Stimulated activated effector memory CD8-positive, alpha-beta T cell treated with anti-CD3 and anti-CD28 coated beads, Interleukin-12 subunit alpha, Interleukin-12 subunit beta, amount 100 ng/mL, for 72 hours (primary cell): ENCODE measurements at places on chromosomes 6 and 20.
A peak's percentile ranks its signal among the peaks of the same experiment; 100 is the strongest.

DNA sequence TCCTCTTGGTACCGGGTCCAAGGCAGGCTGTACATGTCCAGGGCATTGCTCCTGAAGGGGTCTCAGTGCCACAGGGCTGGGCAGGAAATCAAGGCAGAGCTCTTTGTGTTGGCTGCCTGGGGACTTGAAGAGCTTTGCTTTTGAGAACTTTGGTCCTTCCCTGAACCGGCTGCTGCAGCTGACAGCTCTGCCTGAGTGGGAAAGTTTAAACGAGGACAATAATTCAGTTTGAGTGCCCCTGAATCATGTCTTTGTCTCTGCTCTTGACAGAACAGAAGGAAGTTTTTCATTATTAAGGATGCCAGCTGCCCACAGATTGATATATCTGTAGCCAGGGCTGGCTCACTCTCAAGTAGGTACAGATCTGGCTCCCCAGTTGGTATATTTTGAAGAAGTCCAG lies 56.1 kb downstream of the ANKRD6 start:
- no peak for DNase-seq

DNA sequence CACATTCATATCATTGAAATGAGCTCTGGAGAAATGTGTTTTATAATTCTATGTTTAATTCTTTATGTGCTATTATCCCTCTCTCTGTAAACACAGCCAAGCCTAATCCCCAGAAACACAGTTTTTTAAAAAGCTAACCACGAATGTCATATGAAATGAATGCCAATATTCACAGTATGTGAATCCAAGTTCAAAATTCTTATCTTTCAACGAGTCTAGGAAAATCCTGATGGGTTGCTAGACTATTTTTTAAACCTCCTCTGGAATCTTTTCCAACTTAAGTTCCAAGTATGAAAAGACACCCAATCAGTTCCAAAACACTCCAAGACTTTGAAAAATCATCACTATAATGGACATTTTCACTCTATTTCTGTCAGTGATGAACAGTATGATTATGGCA lies 689.3 kb downstream of the HACE1 start:
- DNase-seq = no peak

GRCh38 chr6:52375780-52376556 lies 14.0 kb downstream of the PAQR8 start:
- DNase-seq = no peak

DNA sequence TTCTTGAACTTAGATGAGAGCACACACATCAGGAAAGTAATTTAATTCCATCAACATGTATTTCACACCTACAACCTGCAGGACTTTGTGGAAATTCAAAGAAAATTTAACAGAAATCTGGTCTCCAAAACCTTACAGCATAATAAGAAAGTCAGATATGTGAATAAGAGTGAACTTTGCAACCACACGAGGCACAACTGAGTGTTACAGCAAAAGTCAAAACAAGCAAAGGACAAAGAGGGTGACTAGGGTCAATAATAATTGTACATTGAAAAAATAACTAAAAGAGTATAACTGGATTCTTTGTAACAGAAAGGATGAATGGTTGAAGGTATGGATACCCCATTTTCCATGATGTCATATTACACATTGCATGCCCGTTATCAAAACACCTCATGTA lies 113.8 kb downstream of the MTFR2 start:
- no peak for DNase-seq

DNA sequence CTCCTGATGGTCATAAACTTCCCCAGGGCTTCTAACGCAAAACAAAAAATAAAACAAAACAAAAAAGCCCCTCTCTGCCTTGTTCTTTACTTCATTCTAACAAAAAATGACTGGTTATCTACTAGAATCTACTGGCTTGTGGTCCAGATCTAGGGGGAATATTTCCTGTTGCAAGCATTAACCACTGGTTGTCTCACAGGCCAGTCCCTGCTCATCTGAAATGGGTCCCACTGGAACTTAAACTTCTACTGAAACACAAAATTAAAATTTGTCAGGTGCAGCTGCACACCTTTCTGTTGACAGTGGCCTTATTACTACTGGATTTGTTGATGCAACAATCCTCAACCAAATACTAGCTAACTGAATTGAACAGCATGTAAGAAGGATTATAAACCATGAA lies 5.5 kb downstream of the SIRPG start:
- no peak for DNase-seq

DNA sequence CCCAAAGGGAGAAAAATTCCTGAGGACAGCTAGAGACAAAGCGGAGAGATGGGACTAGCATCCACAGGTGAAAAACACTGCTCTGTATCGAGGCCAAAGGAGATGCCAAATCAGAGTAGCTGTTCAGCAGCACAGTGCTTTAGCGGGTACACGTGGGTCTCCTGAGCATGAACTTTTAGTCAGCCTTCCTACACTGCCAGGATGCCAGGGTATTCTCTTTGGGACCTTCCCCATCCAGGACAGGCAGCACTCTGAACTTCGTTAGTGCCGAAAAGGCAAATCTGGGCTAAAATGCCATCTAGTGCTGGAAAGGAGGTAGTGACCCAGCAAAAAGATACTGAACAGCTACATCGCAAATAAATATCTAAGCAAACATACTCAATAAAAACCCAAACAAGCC lies 64.9 kb downstream of the C6orf58 start:
- DNase-seq = no peak

DNA sequence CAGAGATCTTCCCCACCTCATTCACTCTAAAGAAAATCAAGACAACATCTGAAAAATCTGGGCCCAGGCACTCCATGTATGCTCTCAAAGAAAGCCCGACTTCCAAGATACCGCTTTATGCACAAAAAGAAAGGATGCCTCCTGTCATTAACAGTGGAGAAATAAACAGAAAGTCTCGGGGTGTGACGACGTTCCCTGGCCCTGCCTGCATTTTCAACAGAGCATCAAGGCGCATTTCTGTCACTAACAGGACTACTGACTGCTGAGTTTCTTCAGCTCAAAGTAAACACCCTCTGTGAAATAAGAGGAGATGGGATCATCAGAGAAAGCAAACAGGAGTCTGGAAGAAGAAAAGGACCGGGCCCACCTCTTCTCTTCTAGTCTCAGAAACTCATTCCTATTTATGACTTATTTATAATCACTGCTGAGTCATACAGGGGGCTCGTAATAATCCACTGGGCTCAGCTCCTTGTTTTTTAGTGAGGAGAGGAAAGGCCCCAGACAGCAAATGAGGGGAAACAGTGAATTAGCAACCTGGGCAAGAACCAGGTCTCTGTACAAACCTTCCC lies 99.7 kb downstream of the ZMYND8 start:
- DNase-seq = no peak

- peak; percentile 48 for DNase-seq
Observed at GRCh38 chr6:31734821-31735406, 1.4 kb downstream of the CLIC1 start.

DNA sequence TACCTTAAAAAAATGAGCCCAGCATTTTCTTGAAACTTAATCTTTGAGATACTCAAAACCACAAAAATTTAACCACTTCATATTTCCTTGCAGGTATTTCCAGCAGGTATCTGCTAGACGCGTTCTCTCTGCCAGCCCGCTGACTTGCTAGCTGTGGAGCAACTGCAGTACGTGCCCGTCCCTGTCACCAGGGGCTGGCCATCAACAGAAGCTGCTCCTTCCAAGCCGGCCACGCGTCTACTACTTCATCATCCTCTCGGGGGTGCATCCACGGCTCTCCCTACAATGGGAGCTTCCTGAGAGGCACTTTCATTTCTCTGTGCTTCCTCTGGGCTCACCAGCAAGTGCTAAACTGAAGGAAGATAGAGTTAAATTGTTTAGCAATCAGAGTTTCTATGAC lies 132.4 kb downstream of the DTNBP1 start:
- DNase-seq = no peak

- no peak for DNase-seq
Observed at GRCh38 chr6:83510791-83511190, 1.5 kb upstream of the PRSS35 start.

DNA sequence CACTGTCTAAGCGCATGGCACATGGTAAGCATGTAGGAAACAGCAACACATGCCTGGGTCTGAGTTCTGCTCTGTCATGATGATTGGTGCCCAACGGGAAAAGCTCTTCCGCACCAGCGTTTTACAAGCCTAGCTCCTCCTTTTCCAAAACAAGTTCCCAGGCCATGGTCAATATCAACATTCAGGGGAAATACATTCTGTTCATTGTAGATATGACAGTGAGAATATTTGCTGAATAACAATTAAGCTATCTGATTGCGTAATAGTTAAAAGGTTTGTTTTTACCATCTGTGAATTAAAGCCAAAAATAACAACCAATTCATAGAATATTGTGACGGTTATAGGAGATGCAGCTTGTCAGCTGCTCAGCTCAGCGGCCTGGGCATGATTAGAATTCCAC lies 404.3 kb upstream of the SLC35B3 start:
- no peak for DNase-seq

- DNase-seq = no peak
Observed at GRCh38 chr6:79812195-79812594, 135.2 kb downstream of the ELOVL4 start.

DNA sequence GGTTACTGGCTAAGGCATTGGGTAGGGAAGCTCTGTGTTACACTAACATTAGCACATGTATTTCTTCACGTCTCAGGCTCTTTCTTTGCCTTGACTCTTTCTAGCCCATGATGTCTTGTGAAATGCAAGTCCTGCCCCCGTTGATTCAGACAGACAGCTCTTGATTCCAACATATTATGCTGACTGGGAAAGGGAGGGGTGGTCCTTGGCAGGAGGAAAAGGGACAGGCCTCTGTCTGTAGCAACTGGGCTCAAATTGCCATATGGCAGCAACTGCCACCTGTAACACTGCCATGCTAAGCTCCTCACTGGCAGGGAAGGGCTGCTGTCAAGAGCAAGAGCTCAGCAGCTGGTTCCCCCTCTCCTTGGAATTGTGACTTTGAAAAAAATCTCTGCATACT lies 5.7 kb upstream of the KCNK15 start:
- no peak for DNase-seq

- DNase-seq = no peak
Observed at GRCh38 chr6:136365776-136366354, 76.2 kb upstream of the BCLAF1 start.

DNA sequence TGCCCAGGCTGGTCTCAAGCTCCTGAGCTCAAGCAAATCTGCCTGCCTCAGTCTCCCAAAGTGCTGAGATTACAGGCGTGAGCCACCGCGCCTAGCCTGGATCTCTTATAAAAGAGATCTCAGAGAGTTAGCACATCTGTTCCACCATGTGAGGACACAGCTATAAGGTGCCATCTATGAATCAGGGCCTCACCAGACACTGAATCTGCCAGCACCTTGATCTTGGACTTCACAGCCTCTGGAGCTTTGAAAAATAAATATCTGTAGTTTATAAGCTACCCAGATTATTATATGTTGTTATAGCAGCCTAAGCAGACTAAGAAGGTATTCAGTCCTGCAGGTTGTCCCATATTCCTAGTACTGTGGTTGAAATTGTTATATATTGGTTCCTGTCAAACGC lies 33.2 kb upstream of the SHLD1 start:
- no peak for DNase-seq

GRCh38 chr20:38021087-38021772 lies 12.0 kb downstream of the TTI1 start:
- no peak for DNase-seq

DNA sequence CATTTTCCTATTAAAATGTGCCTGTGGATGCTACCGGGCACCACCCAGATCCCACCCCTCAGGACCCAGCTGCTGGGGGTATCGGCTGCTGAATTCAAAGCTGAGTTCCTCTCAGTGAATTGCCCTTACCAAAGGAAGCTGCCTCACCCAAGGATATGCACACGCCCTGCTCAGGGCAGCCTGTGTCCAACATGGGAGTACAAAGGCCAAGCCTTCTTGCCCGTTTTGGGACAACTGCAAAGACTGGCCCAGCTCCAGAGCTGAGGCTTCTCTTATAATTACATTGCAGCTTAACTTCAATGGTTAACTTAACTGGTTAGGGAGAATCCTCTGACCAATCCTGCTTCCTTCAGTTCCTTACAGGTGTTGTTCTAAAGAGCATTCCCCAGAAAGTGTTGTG lies 19.8 kb upstream of the FANCE start:
- no peak for DNase-seq

DNA sequence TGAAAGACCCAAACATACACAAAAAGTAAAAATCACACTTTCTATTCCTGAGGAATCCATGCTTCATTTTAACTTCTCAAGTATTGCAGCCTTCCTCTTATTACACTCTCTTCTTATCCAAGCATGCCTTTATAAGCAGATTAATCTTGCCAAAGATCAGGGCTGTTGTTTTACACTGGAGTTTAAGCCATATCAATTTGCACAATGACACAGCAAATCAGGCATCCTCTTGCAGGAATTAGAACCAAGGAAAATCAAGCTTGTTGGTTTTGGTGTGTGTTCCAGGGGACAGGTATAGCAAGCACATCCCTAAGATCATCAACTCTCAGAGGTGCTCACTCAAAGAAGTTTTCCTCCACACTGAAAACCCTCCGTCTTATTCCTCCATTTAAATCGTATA lies 69.5 kb downstream of the CYP39A1 start:
- DNase-seq = no peak

DNA sequence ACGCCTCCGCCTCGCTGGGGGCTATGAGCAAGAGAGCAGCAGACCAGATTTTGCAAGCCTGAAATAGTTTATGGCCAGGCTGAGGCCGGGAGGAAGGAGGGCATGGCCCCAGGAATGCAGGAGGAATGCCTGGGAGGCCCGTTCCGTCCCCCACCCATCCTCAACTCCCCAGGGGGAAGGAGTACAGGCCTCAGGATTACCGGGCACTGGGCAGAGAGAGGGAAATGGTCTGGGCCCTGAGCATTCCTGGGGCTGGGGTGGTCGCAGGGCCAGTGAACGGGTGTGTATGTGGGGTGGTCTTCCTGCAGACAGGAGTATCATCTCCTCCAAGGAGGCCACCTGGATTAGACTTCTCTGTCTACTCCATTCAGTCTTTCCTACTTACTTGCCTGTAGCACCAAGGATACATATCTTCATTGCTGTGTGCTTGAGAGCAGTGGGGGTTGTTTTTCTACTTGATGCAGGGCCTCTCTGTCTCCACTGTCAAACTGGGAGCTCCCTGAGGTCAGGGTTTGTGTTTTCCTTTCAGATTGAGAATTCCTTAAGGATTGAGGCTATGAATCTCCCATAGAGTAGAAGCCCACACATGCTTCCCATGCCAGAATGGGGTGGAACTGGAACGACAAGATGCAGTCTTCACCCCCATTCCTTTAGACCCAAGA lies 81.3 kb downstream of the VEGFA start:
- DNase-seq = no peak

DNA sequence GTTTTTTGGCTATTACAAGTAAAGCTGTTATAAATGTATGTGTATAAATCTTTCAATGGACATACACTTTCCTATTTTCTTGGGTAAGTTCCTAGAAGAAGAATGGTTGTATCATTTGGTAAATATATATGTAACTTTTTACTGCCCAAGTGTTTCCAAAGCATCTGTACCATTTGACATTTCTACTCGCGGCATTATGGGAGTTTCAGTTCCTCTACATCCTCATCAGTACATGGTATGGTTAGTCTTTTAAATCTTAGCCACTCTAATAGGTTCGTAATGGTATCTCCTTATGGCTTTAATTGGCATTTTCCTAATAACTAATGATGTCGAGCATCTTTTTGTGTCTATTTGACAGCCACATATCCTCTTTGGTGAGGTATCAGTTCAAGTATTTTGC lies 12.9 kb downstream of the SNPH start:
- no peak for DNase-seq
